Upper lobe of right lung (tissue), 1 donor: ENCODE measurements at places on chromosomes 16 and 17. TPM values are rescaled to one million over a fixed set of nuclear protein-coding genes. Genes with fewer than 3 reads are reported as not detected.

Gene UNKL
- 19.9 TPM for total RNA-seq

DNA sequence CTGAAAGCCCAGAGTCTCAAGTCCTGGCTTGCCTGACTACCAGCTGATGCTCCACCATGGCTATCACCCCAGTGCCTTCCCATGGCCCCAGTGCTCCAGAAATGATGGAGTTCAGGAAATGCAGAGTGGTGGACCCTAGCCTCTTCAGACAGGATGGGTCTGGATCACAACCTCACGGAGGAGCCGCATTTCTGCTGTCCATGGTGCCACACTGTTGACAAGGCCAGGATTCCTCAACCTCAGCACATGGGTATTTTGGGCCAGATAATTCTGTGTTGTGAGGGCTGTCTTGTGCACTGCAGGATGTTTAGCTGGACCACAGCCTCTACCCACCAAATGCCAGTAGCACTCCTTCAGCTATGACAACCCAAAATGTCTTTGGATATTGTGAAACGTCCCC is 6.7 kb upstream of the CRHR1 start:
- no peaks in the 10 kb centered on the region for H3K36me3 ChIP-seq
- no peak overlapping the region for H3K4me3 ChIP-seq
- H3K27ac ChIP-seq: no peak overlapping the region
- H3K27me3 ChIP-seq: peaks cover 18% of the 10 kb centered on the region
- DNase-seq: no peak

DNA sequence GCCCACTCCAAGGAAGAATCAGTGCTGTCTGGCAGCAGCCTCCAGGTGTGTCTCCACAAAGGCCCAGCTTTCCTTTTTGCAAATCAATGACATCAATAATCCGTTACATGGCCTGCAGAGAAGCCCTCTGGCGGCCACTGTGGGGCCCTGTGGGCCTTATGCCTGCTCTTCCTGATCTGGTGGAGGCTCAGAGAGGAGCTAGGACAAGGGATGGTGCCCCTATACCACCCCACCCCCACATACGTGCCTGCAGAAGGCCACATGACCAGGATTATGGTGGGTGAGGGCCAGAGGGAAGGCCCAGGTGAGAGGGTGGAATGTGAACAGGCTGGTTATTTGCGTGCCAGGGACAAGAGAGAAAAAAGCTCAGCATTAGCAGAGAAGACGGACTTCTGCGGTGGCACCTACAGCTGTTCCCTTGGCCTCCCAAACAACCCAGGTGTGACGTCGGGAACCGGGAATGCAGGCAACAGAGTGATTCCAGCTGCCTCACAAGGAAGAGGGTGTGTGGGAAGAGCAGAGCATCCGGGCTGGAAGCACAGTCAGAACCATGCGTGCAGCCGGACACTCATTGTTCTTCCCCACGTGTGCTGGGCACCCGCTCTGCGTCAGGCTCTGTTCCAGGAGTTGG is 22.5 kb downstream of the EIF4A3 start:
- DNase-seq: no peak
- no peaks in the 10 kb centered on the region for H3K27me3 ChIP-seq
- no peak overlapping the region for H3K4me3 ChIP-seq

Gene TTYH2
- total RNA-seq: 7.4 TPM

DNA sequence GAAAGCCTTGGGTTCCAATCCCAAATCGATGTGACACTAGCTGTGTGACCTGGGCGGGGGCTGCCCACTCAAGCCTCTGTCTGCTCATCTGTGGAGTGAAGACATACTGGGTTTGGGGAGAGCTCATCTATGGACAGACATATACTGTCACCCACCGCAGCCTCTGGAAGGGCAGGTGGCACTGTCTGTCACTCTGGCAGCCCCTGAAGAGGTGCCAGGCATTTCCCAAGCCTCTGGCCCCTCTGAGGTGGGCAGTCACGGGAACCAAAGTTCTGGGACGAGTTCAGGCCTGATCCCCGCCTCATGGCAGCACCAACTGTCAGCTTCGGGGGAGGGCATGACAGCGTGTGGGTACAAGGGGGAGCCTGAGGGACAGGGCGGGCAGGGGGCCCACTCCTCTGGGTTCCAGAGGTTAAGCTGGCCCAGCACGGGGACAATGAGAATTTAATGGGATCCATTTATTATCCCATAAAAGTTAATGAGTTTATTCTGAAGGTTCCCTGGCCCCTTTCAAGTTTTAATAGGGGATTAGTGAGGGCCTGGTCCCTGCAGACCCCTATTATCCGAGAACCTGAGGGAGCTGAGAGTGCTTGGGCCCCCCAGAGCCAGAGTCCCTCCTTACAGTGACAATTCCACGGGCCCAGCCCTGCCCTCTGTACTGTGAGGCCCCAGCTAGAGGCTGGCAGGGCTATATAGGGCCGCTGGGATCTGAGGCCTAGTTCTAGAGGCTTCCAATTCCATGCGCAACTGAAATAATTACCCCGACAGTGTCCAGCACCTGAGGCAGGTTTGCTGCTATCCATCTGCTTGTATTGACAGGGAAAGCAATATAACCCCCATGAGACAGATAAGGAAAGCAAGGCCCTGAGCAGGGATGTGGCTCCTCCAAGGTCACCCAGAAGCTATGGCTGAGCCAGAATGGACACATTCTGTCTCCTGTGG is 18.8 kb downstream of the SEZ6 start:
- H3K36me3 ChIP-seq: no peaks in the 10 kb centered on the region
- no peak for DNase-seq
- H3K27ac ChIP-seq: no peak overlapping the region
- no peak overlapping the region for H3K4me3 ChIP-seq

GRCh38 chr16:28586466-28586865 is 10.4 kb downstream of the SULT1A2 start:
- no peaks in the 10 kb centered on the region for H3K4me1 ChIP-seq
- no peak overlapping the region for H3K4me3 ChIP-seq
- no peak for DNase-seq

Gene C16orf46
- 1.5 TPM for total RNA-seq
